Stimulated activated CD4-positive, alpha-beta T cell treated with anti-CD3 and anti-CD28 coated beads, Interleukin-12 subunit alpha, Interleukin-12 subunit beta, amount 100 ng/mL, for 24 hours (primary cell): ENCODE measurements at places on chromosomes 6 and 20.
A peak's percentile ranks its signal among the peaks of the same experiment; 100 is the strongest.

DNA sequence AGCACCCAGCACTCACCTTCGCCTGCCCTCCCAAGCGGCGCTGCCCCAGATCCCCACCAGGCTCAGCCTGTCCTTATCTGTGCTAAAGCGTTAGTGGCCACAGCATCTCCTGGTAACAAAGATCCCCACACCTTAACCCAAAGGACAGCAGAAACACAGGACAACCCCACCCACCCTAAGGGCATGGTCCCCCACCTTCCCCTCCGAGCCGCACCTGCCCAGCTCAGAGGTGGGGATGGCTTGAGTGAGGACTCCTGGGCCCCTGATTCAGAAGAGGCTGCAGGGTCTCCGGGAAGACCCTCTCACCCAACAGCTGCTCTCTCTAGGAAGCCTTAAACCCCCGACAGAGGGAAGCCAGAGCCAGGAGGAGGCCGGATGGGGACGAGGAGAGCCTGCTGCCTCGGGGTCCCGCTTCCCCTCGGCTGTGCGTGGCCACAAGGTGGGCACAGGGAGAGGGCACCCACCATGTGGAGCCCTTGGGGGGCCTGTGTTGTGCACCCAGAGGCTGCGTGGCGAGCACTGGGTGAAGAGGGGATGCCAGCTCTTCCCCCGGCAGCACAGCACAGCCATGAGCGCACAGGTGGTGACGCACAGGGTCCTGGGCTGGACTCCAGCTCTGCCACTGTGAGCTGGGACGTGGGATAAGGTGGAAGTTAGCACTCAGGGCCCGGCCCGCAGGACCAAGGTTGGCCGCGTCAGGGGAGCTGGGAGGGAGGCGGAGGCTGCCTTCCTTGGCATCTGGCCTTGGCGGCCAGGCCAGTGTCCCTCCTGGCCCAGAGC lies 31.9 kb upstream of the MRGBP start:
- DNase-seq, result no peak

GRCh38 chr20:5393218-5393870 lies 76.6 kb upstream of the PROKR2 start:
- DNase-seq, result no peak

DNA sequence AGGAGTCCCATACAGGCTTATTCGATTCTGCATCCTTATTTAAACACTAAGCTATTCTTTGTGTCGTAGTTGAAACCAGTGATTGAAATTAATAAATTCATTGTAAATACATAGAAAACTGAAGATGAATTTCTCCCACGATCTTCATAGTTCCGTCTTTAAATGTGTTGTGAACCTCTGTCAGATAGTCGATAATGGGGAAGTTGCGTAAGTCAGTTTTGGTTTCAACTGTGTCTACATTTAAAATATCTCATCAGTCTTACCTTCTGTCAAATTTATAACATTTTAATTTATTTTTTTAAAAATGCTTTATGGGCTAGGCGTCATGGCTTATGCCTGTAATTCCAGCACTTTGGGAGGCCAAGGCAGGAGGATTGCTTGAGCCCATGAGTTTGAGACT lies 12.7 kb downstream of the STX11 start:
- DNase-seq, result no peak

- DNase-seq, result no peak
These were observed 113.4 kb downstream of the EYA2 start for GRCh38 chr20:47007826-47008655.

DNA sequence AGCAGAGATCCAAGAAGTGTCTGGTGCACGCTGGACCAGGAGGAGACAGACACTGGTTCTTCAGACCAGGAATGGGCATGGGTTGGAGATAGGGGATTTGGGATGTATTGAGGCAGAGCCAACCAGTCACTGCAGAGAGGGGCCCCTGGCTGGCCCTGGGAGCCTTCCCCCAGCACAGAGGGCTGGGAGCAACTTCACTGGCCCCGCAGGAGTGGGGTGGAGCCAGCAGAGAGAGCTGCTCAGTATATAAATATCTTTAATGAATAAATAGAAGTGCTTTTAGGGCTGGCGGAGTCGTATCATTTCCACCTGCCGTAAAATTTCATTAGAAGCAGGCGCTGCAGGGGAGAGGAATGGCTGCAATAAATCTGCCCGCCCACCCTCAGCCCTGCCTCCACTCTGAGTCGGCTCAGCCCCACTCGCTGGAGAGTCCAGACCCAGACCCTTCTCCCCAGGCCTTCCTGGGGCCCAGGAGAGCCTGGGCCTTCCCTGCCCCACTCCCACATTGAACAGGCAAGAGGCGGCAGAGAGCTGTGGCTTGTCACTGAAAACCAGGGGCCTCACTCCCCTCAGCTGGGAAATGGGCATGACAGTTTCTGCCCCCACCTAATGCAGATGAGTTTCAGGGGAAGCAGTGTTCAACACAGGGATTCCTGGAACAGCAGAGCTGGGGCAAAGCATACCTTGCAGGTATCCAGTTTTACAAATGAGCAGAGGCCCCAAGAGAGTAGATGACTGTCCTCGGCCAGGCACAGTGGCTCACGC lies 23.9 kb upstream of the VSTM2L start:
- DNase-seq, result no peak

DNA sequence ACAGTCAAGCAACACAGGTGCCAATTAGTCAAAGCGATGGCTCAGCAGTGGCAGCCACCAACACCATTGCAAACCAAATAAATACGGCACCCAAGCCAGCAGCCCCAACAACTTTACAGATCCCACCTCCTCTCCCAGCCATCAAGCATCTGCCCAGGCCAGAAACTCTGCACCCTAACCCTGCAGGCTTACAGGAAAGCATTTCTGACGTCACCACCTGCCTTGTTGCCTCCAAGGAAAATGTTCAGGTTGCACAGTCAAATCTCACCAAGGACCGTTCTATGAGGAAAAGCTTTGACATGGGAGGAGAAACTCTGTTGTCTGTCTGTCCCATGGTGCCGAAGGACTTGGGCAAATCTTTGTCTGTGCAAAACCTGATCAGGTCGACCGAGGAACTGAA lies 30.6 kb downstream of the KHDC1L start:
- DNase-seq, result no peak

DNA sequence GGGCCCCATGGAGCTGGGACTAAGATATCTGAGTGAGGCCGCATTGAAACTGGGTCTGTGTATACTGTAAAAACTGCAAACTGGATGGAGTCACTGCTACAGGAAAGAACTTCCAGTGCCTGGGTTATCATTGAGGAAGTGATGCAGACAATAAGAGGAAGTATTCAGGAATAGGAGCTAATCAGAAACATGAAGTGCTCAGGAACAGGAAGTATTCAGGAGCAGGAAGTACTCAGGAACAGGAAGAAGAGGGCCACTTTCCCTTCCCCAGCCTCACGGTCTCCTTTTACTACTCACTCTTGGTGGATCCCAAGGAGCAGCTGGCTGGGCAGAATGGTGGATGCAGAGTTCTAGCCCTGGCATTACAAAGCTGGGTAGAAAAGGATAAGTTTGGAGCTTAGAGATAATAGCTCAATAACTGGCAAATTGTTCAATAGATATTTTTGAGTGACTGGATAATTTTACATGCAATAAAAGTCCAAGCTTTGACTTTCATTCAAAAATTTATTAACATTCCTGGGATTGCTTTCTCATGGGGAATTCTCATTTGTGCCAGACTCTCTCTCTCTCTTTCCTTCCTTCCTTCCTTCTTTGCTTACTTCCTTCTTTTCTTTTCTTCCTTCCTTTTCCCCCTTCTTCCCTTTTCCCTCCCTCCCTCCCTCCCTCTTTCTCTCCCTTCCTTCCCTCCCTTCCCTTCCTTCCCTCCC lies 82.2 kb upstream of the PAX1 start:
- no peak for DNase-seq

DNA sequence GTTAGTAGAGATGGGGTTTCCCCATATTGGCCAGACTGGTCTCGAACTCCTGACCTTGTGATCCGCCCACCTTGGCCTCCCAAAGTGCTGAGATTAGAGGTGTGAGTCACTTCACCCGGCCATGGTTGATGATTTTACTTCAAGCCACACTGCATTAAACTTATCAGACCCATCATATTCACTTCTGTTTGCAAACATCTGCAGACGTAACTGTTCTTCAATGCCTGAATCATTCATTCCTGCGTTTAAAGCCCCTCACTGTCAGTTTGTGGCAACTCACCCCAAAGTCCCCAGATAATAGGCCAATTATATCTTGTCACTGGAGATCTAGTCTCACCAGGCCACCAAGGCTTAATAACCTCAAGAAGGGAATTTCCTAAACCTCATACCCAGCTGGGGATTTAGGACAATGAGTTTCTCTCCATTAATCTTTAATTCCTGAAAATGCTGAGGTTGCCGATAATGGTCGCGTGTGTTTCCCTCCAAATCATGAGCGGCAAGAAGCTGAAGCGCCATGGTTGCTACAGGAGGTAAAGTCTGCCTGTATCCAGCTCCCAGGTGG lies 229.6 kb downstream of the LY86 start:
- no peak for DNase-seq

- no peak for DNase-seq
These were observed 42.8 kb downstream of the APCDD1L start for GRCh38 chr20:58472273-58473018.

DNA sequence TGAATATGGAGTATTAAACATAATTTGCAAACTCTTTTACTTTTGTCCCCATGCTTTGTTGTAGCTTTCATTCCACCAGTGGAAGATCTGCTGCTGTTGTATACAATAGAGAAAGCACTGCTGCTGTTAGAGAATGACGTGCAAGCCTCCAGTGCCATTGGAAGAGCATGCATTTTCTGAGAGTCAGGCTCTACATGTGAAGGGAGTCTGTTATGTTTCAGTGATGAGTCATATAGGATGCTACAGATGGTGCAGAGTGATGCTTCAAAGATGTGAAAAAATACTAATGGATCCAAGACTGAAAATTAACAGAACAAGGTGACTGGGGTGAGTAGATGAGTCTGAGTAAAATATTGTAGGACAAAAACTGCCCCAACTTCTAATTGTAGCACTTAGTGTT lies 22.4 kb upstream of the BACH2 start:
- no peak for DNase-seq

- no peak for DNase-seq
These were observed 431.3 kb downstream of the FRK start for GRCh38 chr6:115629415-115629814.

- no peak for DNase-seq
These were observed 74.3 kb downstream of the SYNDIG1 start for GRCh38 chr20:24543741-24544140.

GRCh38 chr20:61436667-61437279 lies 184.7 kb downstream of the CDH4 start:
- no peak for DNase-seq

- DNase-seq, result no peak
These were observed 978 bp downstream of the HLA-A start for GRCh38 chr6:29943053-29943966.

- no peak for DNase-seq
These were observed 63.3 kb downstream of the DAAM2 start for GRCh38 chr6:39855356-39855995.

GRCh38 chr20:32354592-32355416 lies 3.3 kb upstream of the ASXL1 start:
- DNase-seq, result no peak

DNA sequence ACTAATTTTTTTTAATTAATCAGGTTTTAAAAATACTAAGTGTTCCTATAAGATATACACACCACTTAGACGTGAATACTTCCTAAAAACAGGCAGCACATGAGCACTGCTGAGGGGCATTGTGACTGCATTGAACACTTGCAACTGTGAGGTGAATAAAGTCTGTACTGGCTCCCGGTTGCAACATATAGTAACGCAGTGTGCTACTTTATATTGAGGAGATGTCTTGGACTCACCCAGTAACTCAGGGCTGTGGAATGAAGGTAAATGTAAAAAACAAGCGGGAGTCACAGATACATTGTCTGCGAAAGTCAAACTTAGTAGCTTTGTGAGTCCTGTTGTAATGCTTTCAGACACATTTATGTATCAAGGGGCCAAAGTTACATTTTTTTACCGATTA lies 17.0 kb upstream of the HLA-A start:
- DNase-seq, result no peak

DNA sequence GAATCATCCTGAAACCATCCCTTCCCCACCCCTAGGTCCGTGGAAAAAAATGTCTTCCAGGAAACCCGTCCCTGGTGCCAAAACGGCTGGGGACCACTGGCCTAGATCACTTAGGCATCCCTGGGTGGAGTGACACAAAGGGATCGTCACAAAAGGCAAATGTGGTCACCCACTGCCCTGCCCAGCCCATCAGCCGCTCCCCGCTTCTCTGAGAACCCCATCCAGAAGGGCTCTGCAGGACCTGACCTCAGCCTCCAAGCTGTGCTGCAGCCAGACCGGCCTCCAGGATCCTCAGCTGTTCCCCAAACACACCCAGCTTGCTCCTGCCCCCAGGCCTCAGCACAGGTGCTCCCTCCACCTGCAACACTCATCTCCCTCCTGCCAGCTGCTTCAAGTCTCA lies 61.6 kb downstream of the PREX1 start:
- no peak for DNase-seq

GRCh38 chr6:79894939-79895338 lies 52.4 kb downstream of the ELOVL4 start:
- no peak for DNase-seq

- DNase-seq, result no peak
These were observed 38.2 kb downstream of the ZNF341 start for GRCh38 chr20:33770005-33770404.

DNA sequence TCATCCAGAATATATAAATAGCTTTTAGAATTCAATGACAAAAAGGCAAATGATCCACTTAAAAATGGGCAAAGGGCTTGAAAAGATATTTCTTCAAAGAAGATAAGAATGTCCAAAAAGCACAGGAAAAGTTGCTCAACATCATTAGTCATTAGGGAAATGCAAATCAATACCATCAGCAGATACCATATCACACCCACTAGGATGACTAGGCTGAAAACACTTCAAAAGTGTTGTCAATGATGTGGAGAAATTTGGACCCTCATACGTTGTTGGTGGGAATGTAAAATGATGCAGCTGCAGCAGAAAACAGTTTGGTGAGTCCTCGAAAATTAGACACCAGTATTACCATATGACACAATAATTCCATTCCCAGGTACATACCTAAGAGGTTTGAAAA lies 303.6 kb upstream of the SLC35B3 start:
- DNase-seq, result no peak

GRCh38 chr20:25282034-25282781 lies 34.3 kb downstream of the PYGB start:
- DNase-seq, result no peak

- no peak for DNase-seq
These were observed 137.0 kb upstream of the TENT5A start for GRCh38 chr6:81889377-81890053.

- no peak for DNase-seq
These were observed 92.4 kb upstream of the EYS start for GRCh38 chr6:65799389-65799788.

- no peak for DNase-seq
These were observed 89.8 kb downstream of the MYB start for GRCh38 chr6:135270676-135271536.

DNA sequence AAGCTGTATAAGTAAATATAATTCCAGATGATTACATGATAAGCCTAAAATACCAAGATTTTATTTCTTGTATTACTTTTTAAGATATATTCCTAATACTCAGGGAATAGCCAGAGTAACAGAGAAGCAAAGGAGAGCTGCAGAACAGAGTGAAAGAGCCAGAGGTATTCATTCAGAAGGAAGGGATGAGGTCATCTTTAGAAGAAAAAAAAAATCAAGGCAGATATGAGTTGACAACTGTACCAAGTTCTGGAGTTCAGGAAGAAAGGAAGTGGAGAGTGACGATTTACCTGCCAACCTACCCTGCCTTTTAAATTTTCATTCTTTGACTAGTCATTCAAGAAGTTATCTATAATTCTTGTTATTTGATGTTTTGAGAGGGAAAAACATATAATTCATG lies 28.8 kb upstream of the NHSL1 start:
- no peak for DNase-seq

- peak; percentile 52 for DNase-seq
These were observed 65.8 kb upstream of the ARMC2 start for GRCh38 chr6:108782179-108783041.
